ENCODE measurements at places on chromosomes 5 and 9. TPM values are rescaled to one million over a fixed set of nuclear protein-coding genes. Genes with fewer than 3 reads are reported as not detected.

GRCh38 chr9:108900176-108900575, 33.7 kb downstream of the ELP1 start:
- no peaks in the 10 kb centered on the region for H3K4me1 ChIP-seq
- H3K27ac ChIP-seq: no peak overlapping the region
- peaks cover 30% of the 10 kb centered on the region for H3K36me3 ChIP-seq
- H3K27me3 ChIP-seq: no peaks in the 10 kb centered on the region

Gene C9
- not detected for total RNA-seq

Gene ISL1
- not detected for total RNA-seq

DNA sequence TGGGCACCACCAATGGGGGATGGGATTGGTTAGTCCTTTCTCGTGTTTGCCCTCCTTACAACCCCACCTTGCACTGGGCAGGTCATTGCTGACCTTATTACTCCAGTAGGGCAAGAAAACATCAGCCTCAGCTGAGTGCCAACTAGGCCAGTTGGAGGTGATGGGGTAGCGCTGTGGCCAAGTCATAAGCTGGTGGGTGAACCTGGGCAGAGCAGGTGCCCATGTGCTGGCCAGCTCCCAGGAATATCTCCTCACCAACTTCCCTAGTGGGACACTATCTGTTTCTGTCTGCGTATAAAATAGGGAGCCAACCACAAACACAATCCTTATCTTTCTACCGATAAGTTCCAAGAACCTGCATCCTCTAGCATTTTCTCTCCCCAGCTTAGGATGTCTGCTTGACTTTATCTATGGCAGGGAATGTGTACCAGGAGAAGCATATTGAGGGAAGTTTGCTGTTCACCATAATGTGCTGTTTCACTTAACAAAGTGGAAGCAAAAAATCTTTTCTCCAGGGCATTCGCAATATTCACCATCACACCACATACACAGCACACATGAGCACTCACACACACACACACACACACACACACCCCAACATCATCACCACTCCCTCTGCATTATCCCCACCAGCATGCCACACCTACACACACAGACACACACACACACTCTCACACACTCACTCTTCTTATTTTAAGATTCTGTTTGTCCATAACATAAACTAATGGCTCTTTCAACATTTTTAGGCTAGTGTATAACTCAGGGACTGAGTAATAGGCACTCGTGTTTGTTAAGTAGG, 390.0 kb downstream of the ENC1 start:
- no peaks in the 10 kb centered on the region for H3K27me3 ChIP-seq
- H3K4me1 ChIP-seq: no peaks in the 10 kb centered on the region
- DNase-seq: no peak
- H3K36me3 ChIP-seq: no peaks in the 10 kb centered on the region

- DNase-seq: no peak
- H3K4me3 ChIP-seq: no peak overlapping the region
- no peaks in the 10 kb centered on the region for H3K36me3 ChIP-seq
- H3K4me1 ChIP-seq: no peaks in the 10 kb centered on the region
Observed at GRCh38 chr5:143279698-143280097, 123.8 kb downstream of the NR3C1 start.

DNA sequence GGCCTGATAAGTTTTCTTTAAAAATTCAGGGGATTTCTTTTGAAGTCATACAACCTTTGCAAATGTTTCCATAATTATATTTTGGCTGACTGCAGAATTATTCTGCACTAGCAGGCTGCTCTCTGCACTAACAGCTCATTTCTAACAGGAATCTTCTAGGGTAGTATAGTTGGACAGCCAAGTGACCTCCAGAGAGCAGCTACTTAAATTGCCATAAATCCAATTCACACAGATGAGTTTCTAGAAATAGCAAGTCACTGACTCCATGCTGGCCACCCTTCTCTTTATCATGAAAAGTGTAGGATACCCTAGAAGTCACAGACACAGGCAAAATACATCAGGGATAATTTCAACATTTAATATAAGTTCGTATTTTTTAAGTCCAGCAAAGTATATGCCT, 110.9 kb upstream of the TARS1 start:
- H3K4me1 ChIP-seq: peaks cover 9% of the 10 kb centered on the region
- no peak overlapping the region for H3K27ac ChIP-seq
- no peak overlapping the region for H3K4me3 ChIP-seq
- H3K36me3 ChIP-seq: no peaks in the 10 kb centered on the region
- H3K27me3 ChIP-seq: no peaks in the 10 kb centered on the region

Gene HAND1
- not detected for total RNA-seq

Gene EPB41L4B
- 0.45 TPM for total RNA-seq

GRCh38 chr5:36363744-36364143, 62.0 kb upstream of the RANBP3L start:
- no peak for DNase-seq
- no peaks in the 10 kb centered on the region for H3K36me3 ChIP-seq
- H3K4me1 ChIP-seq: no peaks in the 10 kb centered on the region
- no peak overlapping the region for H3K27ac ChIP-seq

- H3K36me3 ChIP-seq: no peaks in the 10 kb centered on the region
- no peak overlapping the region for H3K27ac ChIP-seq
- no peak overlapping the region for H3K4me3 ChIP-seq
- H3K4me1 ChIP-seq: no peaks in the 10 kb centered on the region
- DNase-seq: no peak
- no peaks in the 10 kb centered on the region for H3K27me3 ChIP-seq
Observed at GRCh38 chr9:12874395-12874794, 99.6 kb downstream of the LURAP1L start.

GRCh38 chr5:9058161-9058560, 487.7 kb downstream of the SEMA5A start:
- no peak overlapping the region for H3K27ac ChIP-seq
- peaks cover 50% of the 10 kb centered on the region for H3K4me1 ChIP-seq
- H3K27me3 ChIP-seq: no peaks in the 10 kb centered on the region
- H3K36me3 ChIP-seq: no peaks in the 10 kb centered on the region
- no peak for DNase-seq
- H3K4me3 ChIP-seq: no peak overlapping the region

Gene TAF11L10
- not detected for total RNA-seq

Gene PCDHGB7
- total RNA-seq: 10.9 TPM

Gene ANKRD34B
- not detected for total RNA-seq

Gene LRRC70
- 1.7 TPM for total RNA-seq

DNA sequence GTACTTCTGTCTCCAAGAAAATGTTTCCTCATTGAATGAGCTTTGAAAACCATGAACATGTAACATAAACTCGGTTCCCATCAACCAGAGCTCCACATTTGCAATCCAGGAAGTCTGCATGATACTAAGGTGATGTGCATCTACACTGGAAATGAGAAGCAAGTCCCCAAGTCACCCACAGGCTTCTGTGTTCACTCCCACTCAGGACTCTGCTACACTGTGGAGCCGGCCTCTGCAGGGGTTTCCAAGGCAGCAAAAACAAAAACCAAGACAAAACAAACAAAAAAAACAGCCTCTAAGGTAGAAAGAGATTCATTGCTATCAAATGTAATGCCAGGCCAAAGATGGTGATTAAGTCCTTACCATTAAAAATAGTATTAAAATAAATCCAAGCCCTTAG, 593.7 kb downstream of the IRX1 start:
- H3K27ac ChIP-seq: no peak overlapping the region
- no peak for DNase-seq
- no peaks in the 10 kb centered on the region for H3K36me3 ChIP-seq
- no peak overlapping the region for H3K4me3 ChIP-seq

DNA sequence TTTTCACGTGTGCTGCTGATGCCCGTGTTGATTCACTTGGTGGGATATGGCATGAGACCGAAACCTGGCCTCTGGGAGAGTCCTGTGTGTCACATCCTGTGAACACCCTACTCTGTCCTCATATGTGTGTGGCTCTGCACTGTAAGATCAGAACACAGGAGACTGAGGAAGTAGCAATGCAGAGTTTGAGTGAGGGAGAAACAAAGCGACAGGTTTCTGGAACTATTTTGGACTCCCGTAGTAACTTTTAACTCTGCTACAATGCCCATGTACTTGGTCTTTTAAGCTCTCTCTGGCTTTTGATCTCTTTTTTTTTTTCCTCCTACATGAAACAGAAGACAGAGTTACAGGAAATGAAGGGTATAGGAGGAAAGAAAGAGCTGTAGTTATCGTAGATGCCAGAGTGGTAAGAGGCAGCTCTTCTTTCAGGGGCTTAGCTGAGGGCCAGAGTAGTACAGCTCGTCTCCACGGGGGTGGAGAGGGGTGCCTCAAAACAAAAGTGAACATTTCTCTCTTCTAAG, 26.6 kb downstream of the GRAMD2B start:
- H3K36me3 ChIP-seq: no peaks in the 10 kb centered on the region
- peak overlapping the region; percentile 63 for H3K27ac ChIP-seq
- DNase-seq: no peak
- peak overlapping the region; percentile 9 for H3K4me3 ChIP-seq
- no peaks in the 10 kb centered on the region for H3K4me1 ChIP-seq
